Epithelial cell of prostate (primary cell): ENCODE measurements at places on chromosomes 13 and 19.

- DNase-seq = no peak
Measured at GRCh38 chr19:47002106-47002766, 17.4 kb upstream of the NPAS1 start.

GRCh38 chr13:50690006-50690405 lies 153.5 kb downstream of the DLEU7 start:
- no peak for DNase-seq

DNA sequence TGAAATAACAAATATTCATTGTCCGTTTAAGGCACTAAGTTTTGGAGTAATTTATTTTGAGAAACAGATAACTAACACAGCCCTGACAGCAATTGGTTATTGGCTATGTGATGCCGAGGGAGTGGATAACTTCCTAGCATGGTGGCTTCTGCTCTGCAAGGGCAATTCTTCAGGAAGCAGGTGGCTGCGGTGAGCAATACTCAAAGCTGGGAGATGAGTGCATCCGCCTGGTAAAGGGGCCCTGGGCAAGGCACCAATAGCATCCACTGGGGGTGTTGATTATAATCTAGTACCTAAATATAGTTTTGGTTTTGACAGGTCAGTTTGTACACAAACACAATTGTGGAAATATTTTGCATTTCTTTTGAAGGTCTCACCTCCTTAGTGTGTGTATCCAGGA lies 41.0 kb downstream of the CCDC70 start:
- DNase-seq = no peak

DNA sequence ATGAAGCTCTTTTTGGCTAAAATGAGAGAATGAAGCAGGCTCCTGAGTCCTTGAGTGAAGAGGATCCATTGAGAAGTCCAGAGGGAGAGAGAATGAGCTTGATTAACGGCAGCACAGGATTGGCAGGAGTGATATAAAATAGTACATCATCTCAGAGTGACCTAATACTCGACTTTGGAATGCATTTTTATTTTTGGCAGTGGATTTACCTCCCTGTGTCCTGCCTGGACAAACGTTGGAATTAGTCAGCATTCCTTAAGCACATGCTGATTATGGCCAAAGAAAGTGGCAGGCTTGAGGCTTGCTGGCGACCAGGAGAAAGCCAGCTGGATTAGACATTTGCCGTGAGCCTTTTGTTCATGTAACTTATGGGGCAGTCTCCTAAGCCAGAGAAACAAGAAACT lies 22.9 kb downstream of the LRCH1 start:
- DNase-seq = no peak

DNA sequence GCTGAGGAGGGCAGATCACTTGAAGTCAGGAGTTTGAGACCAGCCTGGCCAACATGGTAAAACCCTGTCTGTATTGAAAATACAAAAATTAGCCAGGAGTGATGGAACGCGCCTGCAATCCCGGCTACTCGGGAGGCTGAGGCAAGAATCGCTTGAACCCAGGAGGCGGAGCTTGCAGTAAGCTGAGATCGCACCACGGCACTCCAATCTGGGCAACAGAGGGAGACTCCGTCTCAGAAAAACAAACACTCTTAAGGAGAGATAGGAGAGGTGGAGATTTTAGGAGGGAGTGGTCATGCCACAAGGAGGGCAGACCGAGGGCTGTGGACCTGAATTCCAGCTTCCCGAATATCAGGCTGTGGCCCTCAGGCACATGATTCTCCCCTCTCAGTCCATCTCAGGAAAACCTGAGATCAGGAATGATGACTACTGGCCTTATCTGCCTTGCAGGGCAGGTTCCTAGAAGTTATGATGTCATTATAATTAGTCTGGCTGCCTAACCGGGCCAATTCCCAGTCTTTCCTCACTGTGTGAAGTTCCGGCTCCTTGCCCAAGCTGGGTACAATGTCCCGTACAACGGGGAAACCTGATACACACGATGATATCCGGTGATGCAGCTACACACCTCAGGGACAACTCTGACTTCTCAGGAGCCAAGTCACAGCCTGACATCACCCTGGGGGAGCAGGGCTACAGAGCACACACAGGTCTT lies 2.5 kb downstream of the SLC35E1 start:
- DNase-seq = no peak

- DNase-seq = no peak
Measured at GRCh38 chr13:79289571-79289970, 116.5 kb downstream of the RBM26 start.

DNA sequence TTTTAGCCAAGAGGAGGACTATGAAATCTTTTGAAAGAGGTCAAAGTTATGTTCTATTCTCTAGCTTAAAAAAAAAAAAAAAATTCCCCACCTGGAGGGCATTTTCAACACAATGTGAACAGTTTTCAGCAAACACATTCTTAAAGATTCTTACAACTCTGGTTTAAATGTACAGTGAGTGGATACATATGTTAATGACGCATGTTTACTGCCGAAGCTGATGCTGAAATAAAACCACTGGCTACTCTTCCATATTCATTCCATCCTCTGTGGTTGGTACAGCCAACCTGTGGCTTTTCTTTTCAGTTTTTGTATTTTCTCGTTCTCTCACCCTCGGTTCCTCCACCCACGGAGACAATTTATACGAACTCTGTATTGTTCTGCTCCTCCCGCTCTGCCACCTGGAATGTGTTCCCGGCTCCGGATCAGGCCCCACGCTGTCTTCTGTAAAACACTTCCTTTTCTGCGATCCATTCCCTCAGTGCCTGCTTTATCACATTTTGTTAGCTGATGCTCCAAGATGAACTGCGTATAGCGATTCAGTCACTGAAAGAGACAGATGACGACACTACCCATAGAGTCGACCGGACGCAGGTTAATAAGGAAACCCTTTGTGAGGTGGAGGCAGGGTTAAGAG lies 466.4 kb upstream of the ARGLU1 start:
- no peak for DNase-seq

GRCh38 chr19:39154629-39155100 lies 29.1 kb downstream of the PAK4 start:
- DNase-seq = no peak

- DNase-seq = peak; percentile 56
Measured at GRCh38 chr19:46731007-46731501, 14.1 kb upstream of the PRKD2 start.

GRCh38 chr19:48325265-48325910 lies at the start of gene EMP3:
Gene EMP3 (plus strand): TSS chr19:48325552. CDS start chr19:48326845, 1,293 bp downstream.
- no peak for DNase-seq

- no peak for DNase-seq
Measured at GRCh38 chr13:41200126-41200525, 5.8 kb upstream of the KBTBD7 start.

DNA sequence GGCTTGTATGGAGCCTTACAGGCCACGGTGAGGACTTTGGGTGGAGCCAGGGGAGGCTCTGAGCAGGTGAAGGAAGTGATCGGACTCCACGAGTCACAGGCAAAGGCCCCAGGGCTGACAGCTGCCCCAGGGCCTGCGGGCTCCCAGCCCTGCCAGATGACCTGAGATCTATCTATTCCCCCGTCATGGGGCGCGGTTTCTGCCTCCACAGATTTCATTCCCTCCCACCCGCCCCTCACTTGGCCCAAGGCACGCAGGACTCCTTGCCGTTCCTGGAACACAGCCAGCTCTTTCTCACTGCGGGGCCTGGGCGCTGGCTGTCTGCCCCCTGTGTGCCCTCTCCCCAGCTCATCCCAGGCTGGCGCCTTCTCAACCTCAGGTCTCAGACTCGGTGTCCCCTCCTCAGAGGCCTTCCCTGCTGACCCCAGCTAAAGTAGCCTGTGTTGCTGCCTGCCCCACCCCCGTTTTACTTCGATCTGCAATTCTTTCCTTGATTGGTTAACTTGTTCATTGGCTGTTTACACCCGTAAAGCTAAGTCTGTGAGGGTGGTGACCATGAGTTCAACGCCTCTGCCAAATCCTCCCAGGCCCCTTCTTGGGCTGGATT lies 13.9 kb upstream of the PAK4 start:
- no peak for DNase-seq

DNA sequence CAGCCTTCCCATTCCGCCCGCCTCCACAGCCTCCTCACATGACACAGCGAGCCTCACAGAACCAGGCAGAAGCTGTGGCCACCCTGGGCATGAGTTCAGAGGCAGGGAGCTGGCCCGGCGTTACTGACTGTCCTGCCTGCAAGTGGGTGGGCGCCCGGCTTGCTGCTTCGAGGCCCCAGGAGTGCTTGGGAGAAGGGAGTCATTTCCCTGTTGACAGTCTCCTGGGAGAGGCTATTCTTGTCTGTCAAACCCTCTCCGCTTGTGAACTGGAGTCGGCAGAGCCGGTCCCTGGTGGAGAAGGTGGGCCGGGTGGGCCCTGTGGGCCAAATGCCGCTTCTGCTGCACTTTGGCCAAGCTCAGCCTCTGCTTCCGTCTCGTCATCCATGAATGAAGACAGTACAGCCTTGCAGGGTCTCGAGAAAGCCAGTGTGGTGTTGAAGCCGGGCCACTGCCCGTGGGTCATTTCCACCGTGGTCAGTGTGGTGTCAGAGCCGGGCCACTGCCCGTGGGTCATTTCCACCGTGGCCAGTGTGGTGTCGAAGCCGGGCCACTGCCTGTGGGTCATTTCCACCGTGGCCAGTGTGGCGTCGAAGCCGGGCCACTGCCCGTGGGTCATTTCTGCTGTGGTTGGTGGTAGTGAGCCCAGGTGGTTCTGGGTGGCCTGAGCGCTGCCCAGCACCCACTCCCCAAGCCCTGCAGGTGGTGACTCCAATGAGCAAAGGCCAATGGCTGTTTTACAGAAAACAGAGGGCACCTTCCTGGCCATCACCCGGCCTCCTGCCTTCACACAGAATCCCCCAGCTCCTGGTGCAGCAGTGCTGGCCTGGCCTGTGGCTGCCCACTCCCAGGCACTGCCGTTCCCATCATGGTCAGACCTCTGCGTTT lies 13.5 kb upstream of the F7 start:
- DNase-seq = no peak

- DNase-seq = no peak
Measured at GRCh38 chr19:53624771-53625545, 6.8 kb upstream of the DPRX start.

- no peak for DNase-seq
Measured at GRCh38 chr13:99617474-99618255, 116.4 kb downstream of the TM9SF2 start.

GRCh38 chr19:7961920-7962626 lies 18.6 kb upstream of the TIMM44 start:
- no peak for DNase-seq

DNA sequence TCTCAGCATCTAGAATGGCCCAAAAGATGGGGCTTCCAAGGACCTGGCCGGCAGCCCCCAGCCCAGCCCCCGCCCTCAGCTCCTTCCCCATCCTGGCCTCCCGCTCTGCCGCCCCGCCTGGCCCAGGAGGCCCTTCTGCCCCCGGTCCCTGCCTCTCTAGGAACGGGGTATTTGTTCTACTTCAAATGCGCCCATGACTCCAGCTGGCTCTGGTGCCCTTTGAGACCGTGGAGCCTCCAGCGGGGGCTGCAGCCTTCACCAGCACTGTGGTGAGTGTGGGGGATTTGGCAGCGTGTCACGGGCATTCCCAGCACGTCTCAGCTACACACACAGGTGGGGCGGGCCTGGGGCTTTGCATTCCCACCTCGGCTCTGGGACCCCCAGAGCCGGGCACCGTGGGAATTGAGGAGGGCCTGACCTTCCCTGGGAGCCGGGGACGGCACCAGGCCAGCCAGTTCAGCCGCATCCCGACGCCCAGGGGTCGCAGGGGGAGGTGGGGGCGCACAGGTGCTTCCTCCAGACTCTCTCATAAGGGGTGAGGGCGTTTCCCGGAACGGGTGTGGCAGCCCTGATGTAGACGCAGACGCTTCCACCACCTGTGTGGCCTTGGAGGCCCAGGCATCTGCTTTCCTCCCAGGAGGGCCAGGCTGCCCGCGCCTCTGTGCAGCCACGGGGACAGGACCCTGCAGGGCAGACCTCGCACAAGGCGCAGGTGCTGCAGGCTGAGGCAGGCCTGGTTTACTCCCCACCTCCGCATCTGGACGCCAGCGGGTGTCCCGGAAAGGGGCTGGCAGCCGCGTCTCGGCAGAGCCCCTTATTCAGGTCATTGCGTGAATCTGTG lies 947 bp downstream of the ATP4B start:
- no peak for DNase-seq

GRCh38 chr13:95382916-95383315 lies 81.7 kb upstream of the ABCC4 start:
- DNase-seq = no peak
